ENCODE measurements at places on chromosomes 4 and X.

GRCh38 chr4:168757500-168757899 is 252.6 kb downstream of the CBR4 start:
- H3K27ac ChIP-seq = no peak overlapping the region
- no peak overlapping the region for H3K4me3 ChIP-seq
- H3K27me3 ChIP-seq = no peaks in the 10 kb centered on the region
- no peaks in the 10 kb centered on the region for H3K36me3 ChIP-seq
- no peaks in the 10 kb centered on the region for H3K4me1 ChIP-seq
- DNase-seq = no peak

DNA sequence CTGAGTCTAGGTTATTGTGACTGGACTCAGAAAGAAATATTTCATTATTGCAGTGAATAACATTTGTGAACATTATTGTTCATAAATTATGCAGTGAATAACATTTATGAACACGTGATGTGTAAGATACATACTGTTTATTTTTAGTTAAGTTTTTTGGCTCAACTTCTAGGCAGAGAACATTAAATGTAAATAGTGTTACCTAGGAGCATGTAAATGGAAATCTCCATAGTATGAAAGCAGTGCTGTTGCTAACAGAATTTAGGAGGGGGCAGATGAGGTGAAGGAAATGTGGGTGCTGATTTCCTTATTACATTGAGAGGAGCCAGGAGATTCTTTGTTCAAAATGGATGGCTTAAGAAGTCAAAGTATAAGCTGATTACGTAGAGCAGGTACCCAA is 45.0 kb downstream of the HTT start:
- no peak overlapping the region for H3K27ac ChIP-seq
- H3K4me1 ChIP-seq = no peaks in the 10 kb centered on the region
- H3K27me3 ChIP-seq = no peaks in the 10 kb centered on the region
- DNase-seq = no peak

DNA sequence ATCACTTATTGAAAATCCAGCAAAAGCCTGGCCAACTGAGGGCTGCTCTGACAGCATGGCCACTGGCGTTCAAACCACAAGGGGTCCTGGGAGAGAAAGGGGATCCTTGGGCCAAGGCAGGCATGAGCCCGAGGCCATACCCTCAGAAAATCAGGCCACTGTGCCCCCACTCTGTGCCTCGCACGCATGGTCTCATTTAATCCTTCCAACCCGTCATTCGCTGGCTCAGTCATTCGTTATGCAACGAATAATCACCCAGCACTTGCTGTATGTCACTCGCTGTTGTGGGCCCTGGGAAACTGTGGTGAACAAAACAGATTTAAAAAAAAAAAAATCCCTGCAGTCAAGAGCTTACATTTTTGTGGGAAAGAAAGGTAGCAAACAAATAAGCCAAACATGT is 112.7 kb downstream of the BCOR start:
- no peaks in the 10 kb centered on the region for H3K27me3 ChIP-seq
- no peaks in the 10 kb centered on the region for H3K4me1 ChIP-seq
- H3K36me3 ChIP-seq = no peaks in the 10 kb centered on the region
- DNase-seq = no peak
- no peak overlapping the region for H3K27ac ChIP-seq
- no peak overlapping the region for H3K4me3 ChIP-seq

DNA sequence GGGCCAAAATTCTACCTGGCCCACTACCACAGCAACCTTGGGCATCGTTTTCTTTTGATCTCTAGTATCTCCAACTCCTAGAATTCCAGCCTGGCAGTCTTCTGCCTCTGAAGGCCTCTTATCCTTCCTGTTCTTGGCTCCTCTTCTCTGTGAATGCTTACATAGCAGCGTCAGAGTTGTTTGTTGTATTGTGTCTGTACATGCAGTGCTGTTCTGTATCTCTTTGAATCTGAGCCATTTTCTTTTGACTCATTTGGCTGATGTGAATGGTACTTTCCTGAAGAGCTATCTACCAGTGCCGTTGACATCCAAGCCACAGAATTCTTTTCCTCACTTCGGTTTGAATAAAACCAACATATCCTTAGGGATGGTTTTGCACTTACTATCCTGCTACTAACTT is 79.2 kb downstream of the TMEM164 start:
- DNase-seq = no peak
- no peaks in the 10 kb centered on the region for H3K4me1 ChIP-seq
- no peaks in the 10 kb centered on the region for H3K27me3 ChIP-seq
- H3K36me3 ChIP-seq = no peaks in the 10 kb centered on the region
- no peak overlapping the region for H3K27ac ChIP-seq
- no peak overlapping the region for H3K4me3 ChIP-seq

GRCh38 chr4:48962636-48963035 is 23.4 kb upstream of the CWH43 start:
- H3K36me3 ChIP-seq = no peaks in the 10 kb centered on the region
- no peaks in the 10 kb centered on the region for H3K4me1 ChIP-seq
- no peak overlapping the region for H3K4me3 ChIP-seq
- H3K27me3 ChIP-seq = no peaks in the 10 kb centered on the region
- no peak overlapping the region for H3K27ac ChIP-seq
- DNase-seq = no peak

DNA sequence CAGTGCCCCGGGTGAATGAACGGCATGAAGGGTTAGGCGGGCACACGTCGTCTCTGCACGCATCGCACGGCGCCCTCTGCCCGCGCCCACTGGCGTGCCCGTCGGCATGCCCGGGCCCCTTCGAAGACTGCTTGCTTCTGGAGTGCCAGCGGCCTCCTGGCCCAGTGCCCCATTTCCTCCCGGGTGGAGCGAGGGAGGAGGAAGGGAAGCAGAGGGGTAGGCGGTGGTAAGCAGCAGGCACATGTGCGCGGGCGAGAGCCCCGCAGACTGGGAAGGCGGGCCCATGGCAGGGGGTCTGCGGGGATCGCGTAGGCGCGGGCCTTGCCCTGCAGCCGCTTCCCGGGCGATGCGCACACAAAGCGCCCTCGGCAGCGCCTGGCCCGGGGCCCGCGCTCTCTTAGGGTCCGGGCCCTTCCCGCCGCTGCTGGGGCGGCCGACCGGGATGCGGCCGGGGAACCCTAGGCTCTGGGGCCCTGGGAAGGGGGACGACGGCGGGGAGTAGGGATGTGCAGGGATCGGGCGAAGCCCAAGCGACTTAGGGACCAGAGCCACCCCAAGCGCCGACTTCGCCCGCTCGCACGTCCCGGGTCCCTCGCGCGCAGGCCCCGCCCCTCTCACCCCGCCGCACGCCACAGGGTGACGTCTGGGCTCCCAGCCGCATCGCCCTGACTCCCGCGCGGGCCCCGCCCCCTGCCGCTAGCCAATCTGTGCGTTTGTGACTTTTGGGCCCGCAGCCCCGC is 866 bp upstream of the EMD start:
- peak overlapping the region; percentile 96 for H3K27ac ChIP-seq
- H3K27me3 ChIP-seq = no peaks in the 10 kb centered on the region
- no peaks in the 10 kb centered on the region for H3K36me3 ChIP-seq
- no peaks in the 10 kb centered on the region for H3K4me1 ChIP-seq
- peak; percentile 97 for DNase-seq

- H3K27me3 ChIP-seq = no peaks in the 10 kb centered on the region
- H3K4me3 ChIP-seq = no peak overlapping the region
- H3K4me1 ChIP-seq = no peaks in the 10 kb centered on the region
- no peak for DNase-seq
- H3K27ac ChIP-seq = no peak overlapping the region
Observed at GRCh38 chrX:16114611-16115010, 8.8 kb upstream of the GRPR start.

- H3K27ac ChIP-seq = no peak overlapping the region
- no peaks in the 10 kb centered on the region for H3K36me3 ChIP-seq
- no peak overlapping the region for H3K4me3 ChIP-seq
- H3K4me1 ChIP-seq = no peaks in the 10 kb centered on the region
- no peaks in the 10 kb centered on the region for H3K27me3 ChIP-seq
- no peak for DNase-seq
Observed at GRCh38 chr4:26877961-26878360, 17.3 kb downstream of the STIM2 start.

DNA sequence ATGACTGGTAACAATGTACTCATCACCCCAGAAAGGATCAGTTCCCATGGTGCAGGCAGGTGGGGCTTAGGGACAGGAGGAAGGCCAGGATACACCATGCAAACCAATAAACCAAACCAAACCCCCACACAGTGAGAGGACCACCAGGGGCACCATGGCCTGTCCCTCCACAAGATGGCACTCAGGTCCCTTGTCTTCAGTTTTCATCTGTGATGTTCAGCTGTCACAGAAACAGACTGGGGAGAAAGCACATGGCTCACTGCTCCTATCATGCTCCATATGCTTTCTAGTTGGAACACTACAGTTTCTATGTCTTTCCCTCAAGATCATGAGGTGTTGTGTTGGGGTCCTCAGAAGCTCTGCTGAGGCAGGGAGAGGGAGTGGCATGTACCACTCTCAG is 10.1 kb downstream of the HS3ST1 start:
- no peak overlapping the region for H3K4me3 ChIP-seq
- no peaks in the 10 kb centered on the region for H3K27me3 ChIP-seq
- no peaks in the 10 kb centered on the region for H3K36me3 ChIP-seq
- no peaks in the 10 kb centered on the region for H3K4me1 ChIP-seq

- no peak overlapping the region for H3K27ac ChIP-seq
- no peaks in the 10 kb centered on the region for H3K4me1 ChIP-seq
- no peaks in the 10 kb centered on the region for H3K27me3 ChIP-seq
- H3K4me3 ChIP-seq = no peak overlapping the region
- no peaks in the 10 kb centered on the region for H3K36me3 ChIP-seq
- no peak for DNase-seq
Observed at GRCh38 chr4:158775091-158775651, 6.3 kb downstream of the FNIP2 start.

- no peaks in the 10 kb centered on the region for H3K27me3 ChIP-seq
- H3K4me3 ChIP-seq = peak overlapping the region; percentile 35
- no peaks in the 10 kb centered on the region for H3K36me3 ChIP-seq
- H3K4me1 ChIP-seq = peaks cover 28% of the 10 kb centered on the region
- no peak overlapping the region for H3K27ac ChIP-seq
- no peak for DNase-seq
Observed at GRCh38 chr4:24471486-24472160, 112.7 kb downstream of the DHX15 start.

GRCh38 chr4:151785484-151786157 is 24.8 kb upstream of the GATB start:
- no peaks in the 10 kb centered on the region for H3K27me3 ChIP-seq
- no peak for DNase-seq
- no peaks in the 10 kb centered on the region for H3K36me3 ChIP-seq
- no peak overlapping the region for H3K27ac ChIP-seq

- no peaks in the 10 kb centered on the region for H3K4me1 ChIP-seq
- H3K36me3 ChIP-seq = no peaks in the 10 kb centered on the region
- no peak overlapping the region for H3K27ac ChIP-seq
- H3K27me3 ChIP-seq = no peaks in the 10 kb centered on the region
- DNase-seq = no peak
- no peak overlapping the region for H3K4me3 ChIP-seq
Observed at GRCh38 chr4:7254736-7255487, 62.6 kb downstream of the SORCS2 start.

DNA sequence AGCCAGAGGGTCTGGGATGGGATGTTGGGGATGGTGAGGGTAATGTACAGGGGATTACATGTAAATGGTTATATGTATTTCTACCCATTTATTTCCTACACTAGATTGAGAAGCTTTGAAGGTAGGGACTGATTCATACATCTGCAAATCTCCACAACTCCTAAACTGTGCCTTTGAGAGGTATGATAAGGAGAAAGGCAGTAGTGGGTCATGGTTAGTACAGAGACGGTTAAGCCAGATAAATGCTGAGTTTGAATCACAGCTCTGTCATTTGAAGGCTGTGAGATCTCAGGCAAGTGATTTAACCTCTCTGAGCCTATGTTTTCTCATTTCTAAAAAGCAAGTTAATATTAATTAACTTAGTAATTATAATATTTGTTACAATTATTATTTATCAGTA is 29.3 kb upstream of the IL21 start:
- H3K27ac ChIP-seq = no peak overlapping the region
- DNase-seq = no peak
- H3K36me3 ChIP-seq = no peaks in the 10 kb centered on the region
- no peaks in the 10 kb centered on the region for H3K27me3 ChIP-seq
- no peaks in the 10 kb centered on the region for H3K4me1 ChIP-seq

DNA sequence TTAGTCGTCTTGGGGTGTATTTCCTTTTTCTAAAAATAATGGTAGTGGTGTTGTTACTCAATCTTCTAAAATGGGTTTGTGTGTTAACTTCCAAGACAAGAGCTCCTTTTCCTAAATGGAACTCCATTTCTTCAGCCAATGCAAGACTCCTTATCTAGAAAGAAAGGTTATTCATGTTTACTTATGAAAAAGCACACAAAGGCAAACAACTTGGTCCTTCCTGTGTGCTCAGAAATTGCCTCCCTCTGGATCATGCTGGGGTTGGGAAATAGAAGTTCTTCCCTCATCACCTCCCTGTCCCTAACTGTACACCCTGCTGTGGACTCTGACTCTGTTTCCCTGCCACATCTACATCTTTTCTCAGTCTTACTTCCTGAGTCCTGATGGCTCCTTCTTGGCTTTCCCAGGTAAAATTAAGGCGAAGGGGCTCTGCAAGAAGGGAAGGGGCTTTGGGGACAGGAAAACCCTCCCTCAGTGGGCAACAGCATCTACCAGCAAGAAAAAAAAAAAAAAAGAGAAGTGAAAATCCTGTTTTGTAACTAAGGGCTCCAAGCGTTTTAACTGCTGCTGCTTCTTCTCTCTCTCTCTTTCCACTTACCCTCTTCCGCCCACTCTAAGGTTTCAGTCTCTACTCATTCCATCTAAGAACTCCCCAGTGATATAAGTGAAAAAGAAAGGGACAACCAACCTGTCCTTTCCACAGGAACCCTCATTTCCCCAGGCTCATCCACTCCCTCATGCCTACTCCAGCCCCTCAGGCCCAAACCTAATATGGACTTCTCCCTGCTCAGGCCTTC is 19.8 kb upstream of the TASL start:
- H3K4me3 ChIP-seq = no peak overlapping the region
- H3K27ac ChIP-seq = no peak overlapping the region
- H3K4me1 ChIP-seq = no peaks in the 10 kb centered on the region
- H3K27me3 ChIP-seq = peaks cover 4% of the 10 kb centered on the region

DNA sequence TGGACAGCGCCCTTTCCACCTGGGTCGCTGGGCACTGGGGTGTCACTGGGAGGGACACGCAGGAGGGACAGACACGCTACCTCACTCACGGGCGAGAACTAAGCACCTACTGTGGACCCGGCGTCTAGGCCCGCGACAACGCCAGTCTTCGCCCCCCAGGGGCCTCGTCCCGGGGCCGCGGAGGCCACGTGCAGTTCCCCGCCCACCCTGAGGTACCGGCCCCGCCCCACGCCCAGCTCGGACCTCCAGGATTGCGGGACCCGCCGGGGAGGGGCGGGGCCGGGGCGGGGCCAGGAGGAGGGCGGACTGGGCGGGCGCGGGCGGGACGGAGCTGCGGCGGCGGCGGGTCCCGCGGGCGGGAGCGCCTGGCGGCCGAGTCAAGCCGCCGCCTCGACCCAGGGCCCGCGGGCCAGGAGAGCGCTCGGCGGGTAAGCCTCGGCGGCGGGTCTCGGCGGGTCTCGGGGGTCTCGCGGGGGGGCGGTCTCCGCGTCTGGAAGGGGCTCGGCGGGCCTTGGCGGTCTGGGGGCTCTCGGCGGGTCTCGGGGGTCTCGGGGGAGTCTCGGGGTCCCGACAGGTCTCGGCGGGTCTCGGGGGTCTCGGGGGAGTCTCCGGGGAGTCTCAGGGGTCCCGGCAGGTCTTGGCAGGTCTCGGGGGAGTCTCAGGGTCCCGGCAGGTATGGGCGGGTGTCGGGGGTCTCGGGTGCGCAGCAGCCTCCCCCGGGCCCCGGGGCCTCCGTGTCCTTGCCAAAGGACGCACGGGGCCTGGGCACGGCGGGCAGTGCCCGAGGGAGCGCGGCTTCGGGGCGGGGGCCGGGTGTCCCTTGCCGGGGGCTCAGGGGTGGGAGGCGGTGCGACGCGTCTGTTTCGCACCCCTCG is at the start of gene SH3BP2:
Gene SH3BP2, plus strand, starts transcription at position 375 of the 875 bp plus-strand sequence. CDS start 27,533 bp downstream, outside the sequence.
- peak within 1 kb of the TSS; percentile 83 for H3K4me3 ChIP-seq
- no peaks in the 10 kb centered on the region for H3K27me3 ChIP-seq
- H3K36me3 ChIP-seq = no peaks in the 10 kb centered on the region
- DNase-seq = peak; percentile 94
